ENCODE measurements at places on chromosomes 7 and 10.

GRCh38 chr7:88835147-88835728 is 39.7 kb upstream of the TEX47 start:
- no peak for DNase-seq

DNA sequence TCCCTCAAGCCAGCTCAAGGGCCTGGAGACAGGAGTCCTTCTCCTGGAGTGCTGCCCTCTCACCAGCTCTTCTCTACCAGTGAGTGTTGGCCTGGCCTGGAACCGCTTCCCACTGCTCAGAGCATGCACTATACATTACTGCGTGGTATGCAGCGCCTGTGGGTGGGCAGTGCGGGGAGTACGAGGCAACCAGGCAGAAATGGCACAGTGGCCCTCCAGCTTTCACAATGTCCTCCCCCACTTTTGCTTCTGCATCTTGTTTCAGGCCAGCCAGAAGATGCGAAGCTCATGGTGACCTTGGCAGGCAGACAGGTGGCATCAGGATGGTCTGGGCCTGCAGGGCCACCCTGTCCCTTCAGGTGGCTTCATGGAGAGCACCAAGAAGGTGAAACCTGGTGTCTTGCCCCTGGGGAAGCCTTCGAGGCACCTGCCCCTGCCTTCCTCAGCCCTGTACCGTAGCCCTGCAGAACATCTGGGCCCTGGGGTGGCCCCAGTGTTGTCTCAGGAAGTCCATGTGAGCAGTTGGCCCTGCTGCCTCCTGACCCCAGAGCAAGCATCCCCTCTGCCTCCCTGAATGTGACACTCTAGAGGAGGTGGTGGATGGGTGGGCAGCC is 35.8 kb downstream of the RASGEF1A start:
- DNase-seq, result no peak

DNA sequence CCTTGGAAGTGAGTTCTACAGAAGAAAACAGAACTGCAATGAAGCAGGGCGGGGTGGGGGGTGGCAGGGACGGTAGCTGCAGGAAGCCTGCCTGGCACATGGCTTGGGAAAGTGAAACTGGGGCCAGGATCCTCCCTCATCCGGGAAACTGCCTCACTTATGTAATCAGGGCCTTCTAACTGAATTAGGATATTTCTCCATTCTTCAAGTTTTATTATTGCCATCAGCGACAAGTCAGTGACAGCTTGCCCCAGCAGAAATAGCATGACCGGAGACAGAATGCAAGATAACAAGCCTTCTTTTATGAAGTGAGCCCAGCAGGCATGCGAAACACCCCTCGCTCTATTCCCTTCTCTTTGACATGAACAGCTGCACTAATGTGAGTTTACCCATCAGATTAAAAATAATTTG is 77.5 kb upstream of the CACUL1 start:
- DNase-seq, result no peak

DNA sequence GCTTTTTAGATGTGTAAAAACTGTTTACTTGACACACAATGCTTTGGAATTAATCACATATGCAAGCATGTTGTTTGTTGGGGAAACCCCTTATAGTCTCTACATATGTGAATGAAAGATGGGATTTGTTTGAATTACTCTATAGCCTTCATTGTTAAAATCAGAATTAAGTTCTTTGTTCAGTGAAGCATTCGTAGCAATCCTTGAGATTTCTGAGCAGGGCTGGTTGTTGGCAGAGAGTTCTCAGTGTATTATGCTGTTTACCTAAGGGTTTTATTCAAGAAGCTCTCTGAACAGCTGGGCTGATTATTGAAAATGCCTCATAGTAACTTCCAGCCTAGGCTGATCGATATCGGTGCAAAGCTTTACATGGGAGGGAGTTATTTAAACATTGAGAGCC is 190.9 kb downstream of the VTI1A start:
- DNase-seq, result no peak

DNA sequence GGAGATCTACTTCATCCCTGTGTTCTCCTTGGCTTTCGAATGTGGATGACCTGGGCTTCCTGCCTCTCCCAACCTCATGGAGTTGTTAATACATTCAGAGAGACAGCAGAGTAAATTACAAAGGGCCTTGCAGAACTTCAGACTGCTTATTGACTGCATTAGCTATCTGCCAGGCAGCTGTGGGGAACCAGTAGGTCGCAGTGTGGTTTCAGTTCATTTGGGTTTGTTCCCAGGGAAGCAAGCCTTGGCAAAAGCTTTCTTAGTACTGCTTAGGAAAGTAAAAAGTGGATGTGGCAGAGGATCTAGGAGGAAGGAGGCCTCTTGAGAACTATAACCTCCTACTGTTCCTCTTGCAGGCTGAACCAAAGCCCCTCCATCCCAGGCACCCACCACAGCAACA is 9.2 kb downstream of the NPFFR1 start:
- no peak for DNase-seq

DNA sequence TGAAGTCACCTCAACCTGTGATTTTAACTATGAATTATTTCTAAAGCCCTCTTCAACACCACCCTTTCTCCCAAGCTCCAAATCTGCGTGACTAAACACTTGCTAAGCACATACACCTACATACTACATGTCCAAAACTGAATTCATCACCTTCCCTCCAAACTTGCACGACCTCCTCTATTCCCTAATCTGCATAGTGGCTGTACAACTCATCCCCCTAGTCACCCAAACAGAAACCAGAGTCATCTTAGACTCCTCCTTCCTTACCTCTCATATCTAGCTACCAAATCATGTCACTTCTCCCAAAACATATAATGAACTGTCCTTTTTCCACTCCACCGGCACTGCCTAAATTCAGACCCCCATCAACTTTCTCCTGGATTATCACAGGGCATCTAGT is 16.2 kb downstream of the ARHGAP21 start:
- DNase-seq, result no peak

GRCh38 chr10:73465978-73466726 is 29.7 kb downstream of the PPP3CB start:
- no peak for DNase-seq

DNA sequence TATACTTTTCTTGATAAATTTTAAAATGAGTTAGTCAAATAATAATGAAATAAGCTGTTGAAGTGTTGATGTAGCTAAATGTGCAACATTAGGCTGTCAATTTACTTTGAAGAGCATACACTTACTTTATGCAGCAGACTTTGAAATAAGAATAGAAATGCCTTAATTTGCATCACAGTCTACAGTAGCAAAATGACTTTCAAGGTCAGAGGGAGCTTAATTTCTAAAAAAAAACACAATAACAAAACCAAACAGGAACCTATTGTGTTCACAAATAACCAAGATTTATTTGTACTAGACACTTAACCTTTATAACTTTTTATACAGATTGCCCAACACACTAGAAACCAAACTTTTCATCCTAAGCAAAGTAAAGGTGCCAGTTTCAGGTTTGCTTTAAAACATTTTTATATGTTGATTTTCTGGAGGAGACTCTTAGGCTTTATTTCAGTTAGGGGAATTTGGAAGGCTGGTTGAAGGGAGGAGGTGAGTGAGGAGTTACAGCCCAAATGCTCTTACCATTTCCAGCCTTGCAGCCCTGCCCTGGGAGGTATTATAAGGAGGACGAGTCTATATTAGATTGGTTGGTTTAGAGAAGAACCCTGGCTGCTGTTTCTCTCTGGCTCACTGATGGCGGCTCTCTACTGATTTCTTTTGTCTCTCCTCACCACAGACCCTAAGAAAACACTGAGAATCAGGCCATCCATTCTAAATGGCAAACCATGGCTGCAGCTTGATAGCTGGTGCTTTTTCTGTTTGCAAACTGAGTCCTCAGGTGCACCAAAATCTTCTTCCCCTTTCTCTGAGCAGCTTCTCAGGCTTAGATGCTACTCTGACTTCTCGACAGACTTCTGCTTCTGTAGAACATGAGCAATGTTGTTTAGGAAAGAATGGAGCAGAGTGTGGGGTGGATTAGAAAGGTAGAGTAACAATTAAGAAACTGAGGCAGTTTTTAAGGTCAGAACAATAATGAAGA is 55.2 kb upstream of the RPA3 start:
- DNase-seq, result no peak

- peak; percentile 62 for DNase-seq
These were observed 1.7 kb downstream of the SFXN3 start for GRCh38 chr10:101032637-101033224.

DNA sequence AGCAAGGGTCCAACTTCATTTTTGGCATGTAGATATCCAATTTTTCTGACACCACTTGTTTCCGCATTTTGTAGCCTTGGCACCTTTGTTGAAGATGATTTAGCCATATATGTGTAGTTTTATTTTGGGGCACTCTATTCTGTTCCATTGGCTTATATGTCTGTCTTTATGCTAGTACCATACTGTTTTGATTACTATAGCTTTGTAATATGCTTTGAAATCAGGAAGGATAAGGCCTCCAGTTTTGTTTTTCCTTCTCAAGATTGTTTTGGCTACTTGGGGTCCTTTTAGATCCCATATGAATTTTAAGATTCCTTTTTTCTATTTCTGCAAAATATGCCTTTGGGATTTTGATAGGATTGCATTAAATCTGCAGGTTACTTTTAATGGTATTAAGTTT is 9.5 kb upstream of the BTBD16 start:
- DNase-seq, result no peak

DNA sequence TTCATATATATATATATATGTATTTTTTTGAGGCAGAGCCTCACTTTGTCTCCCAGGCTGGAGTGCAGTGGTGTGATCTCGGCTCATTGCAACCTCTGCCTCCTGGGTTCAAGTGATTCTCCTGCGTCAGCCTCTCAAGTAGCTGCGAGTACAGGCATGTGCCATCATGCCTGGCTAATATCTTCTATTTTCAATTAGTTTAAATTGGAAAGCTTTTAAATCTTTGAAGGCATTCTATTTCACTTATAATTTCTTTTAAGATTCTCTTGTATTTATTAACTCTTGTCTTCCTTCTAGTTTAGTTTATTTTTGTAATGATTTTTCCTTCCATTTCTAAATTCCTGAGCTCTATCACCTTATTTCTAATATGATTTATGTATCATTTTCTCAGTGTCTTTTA is 71.2 kb downstream of the TPST1 start:
- DNase-seq, result no peak

DNA sequence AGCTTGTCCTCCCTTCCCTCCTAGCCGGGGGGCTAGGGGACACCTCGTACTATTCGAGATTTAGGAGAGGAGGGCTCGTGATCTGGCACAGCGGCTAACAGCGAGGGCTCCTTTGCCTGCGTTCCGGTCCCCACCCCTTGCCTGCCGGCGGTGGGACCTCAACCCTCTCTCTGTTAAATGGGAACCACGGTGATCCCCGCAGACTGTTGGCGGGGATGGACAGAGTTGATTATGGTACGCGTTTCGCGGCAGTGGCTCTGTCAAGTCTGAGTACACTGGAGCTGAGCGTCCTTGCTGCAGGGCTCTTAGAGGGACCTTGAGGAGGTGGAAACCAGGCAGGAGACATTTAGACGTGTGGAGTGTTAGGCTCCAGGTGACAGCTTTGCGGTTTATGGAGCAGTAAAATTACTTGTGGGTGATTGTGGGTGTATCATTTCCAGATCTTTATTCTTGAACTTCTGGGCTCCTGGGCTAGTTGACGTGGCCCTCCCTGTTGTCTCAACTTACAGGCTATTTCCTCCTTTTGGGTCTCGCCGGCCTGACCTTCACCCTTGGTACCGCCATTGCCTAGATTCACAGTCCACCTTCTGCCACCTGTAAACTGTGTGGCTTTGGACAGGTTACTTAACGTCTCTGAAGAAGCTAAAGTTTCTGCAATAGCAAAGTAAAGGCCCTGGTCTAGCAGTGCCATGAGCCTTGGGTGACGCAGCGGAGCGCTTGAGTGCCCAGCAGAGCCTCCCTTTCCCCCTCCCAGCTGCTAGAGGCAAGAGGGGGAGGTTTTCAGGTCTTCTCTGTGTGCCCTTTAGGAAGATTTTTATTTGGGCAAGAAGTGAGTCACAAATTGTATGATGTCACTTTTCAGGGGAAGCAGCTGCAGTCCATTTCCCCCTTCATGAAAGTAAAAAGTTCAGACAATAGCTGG is 739 bp downstream of the CASP7 start:
- peak; percentile 13 for DNase-seq

DNA sequence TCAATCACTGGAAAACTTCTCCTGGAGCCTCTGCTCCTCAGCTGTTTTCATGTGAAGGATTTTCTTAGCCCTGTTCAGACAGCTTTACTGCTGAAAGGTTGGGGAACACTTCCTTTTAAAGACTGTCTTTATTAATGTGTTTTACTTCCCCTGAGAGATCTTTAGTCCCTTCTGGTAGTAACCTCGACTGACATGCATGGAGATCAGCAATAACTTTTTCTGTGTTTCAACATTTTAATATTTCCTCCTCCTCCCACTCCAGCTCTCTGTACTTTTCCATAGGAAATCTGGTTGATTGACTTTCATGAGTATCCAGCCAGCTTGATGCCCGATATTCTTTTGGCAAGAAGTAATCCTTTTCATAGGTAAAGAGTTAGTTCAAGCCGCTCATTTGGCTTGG is 62.7 kb upstream of the STRIP2 start:
- DNase-seq, result no peak

DNA sequence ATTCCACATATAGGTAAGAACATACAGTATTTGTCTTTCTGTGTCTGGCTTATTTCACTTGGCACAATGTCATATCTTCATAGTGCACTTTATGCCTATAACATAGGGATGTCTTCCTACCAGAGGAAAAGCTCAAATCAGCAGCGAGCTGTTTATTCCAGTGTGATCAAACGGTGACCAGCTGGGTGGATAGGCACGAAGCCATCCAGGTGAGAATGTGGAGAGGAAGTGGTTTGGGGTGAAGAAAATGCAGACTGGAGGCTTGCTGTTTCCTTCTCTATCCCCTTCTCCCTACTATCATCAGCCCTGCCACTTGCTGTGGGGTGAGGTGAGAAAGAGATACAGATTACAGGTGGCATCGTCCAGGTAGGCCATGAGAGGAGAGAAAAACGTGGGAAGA is 52.4 kb downstream of the CHCHD3 start:
- DNase-seq, result no peak

DNA sequence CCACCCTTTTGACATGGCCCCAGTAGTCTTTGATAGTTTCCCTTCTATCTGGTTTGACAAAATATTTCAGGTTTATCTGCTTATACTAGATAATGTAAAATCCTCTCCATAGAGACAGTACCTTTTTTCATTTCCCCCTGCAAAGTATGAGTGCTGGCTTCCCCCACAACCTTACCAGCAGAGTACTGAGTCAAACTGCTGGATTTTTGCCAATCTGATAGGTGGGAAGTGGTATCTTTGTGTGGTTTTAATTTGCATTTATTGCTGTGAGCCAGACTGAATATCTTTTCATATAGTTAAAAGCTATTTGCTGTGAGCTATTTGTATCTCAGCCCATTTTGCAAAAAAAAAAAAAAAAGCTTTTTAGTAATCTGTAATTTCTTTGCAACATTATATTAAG is 32.1 kb upstream of the HECTD2 start:
- DNase-seq, result peak; percentile 4

GRCh38 chr10:16520900-16521299 is 779 bp downstream of the C1QL3 start:
- DNase-seq, result no peak

DNA sequence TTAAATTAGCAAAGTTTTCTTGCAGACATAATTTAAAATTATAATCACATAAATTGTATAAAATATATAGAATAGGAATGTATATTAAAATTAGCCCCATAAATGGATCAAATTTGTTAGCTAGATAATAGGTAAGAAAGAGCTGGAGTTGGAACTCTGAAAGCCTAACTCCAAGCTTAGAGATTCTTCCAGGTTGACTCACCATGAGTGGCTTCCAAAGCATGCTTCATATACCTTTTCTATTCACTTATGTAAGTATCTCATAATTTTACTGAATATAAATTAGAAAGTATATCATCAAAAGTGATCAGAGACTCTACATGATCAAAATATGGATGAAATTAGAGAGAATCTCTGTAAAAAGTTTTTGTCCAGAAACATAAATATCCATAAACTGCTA is 320.7 kb upstream of the MAGI2 start:
- DNase-seq, result no peak
